ENCODE measurements at places on chromosomes 2 and 18.

DNA sequence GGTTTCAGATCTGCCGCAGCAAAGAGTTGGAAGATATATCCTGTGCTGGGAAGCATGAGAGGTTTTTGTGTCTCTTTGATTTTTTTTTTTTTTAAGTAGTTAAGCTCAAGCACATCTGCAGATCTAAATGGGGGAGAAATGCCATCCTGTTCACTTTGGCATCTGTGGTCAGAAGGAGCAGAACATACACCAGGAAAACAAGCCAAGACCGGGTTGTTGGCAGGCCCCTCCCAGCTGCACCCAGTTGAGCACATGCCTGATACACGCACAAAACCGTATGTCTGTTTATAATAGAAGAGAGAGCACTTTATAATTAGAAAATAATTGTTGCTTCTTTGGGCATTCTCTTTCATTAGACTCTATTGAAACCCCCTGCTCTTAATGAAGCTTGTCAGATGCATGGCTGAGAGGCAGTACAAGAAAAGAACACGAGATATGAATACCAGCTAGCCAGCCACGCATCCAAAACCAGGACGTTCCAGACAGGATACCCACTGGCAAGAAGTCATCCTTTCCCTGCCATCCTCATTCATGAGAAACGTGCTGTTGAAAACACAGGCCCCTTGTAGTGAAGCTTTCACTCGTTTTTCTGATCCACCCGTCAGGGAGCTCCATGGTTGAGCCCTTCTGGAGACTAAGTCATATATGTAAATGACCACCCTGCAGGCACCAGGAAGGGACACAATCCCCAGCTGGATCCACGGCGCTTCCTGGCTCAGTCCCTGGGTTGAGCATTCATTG, 152.2 kb downstream of the ALPK2 start:
- no peak for DNase-seq

GRCh38 chr18:55326134-55326533, 261.9 kb downstream of the TCF4 start:
- DNase-seq = no peak

DNA sequence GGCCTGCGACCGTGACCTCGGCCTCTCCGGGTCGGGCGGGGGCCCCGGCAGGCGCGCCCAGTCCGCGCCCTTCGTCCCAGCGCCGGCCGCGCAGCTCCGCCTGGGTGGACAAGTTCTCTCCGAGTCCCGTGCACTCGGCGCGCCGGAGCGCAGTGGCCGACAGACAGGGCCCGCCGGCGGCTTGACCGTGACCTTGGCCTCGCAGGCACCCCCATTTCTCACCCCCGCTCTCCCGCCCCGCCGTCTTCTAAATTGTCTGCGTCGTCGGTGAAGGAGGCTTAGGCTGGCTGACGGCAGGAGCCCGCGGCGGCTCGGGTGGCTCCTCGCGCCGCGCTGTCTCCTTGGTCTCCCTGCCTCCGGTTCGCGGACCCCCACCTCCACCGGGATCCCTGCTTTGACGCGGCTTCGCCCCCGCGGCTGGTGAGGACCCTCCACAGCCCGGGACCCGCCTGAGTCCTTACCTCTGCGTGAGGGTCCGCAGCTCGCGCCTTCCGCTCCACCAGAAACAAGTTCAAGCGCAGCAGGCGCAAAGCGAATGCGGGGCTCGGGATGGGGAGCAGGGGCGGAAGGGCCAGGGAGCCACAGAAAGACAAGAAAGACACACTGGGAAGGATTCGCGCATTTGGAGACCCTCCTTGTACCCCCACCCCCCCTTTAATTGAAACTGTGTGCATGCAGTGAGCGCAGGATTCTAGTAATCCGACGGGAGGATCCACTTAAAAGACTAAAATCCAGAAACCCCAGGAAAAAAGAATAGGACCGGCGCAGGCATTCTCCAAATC, 4.0 kb downstream of the PTGR3 start:
- DNase-seq = no peak

DNA sequence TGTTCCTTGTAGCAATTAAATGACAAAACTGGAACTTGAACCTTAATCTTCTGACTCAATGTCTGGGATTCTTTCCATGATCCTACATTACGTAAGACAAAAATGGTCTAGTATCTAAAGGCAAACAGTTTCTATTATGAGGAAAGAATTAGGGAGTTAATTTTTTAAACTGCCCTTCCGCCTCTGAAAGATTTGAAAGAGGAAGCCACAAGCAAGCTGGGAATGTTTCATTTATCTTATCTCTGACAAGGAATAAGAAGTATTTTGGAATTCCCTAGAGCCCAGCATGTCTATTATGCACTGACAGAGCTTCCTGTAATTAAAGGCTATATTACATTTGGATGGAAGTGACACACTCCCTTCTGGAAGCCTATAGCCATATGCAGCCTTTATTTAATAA, 558.8 kb upstream of the CDH2 start:
- no peak for DNase-seq

DNA sequence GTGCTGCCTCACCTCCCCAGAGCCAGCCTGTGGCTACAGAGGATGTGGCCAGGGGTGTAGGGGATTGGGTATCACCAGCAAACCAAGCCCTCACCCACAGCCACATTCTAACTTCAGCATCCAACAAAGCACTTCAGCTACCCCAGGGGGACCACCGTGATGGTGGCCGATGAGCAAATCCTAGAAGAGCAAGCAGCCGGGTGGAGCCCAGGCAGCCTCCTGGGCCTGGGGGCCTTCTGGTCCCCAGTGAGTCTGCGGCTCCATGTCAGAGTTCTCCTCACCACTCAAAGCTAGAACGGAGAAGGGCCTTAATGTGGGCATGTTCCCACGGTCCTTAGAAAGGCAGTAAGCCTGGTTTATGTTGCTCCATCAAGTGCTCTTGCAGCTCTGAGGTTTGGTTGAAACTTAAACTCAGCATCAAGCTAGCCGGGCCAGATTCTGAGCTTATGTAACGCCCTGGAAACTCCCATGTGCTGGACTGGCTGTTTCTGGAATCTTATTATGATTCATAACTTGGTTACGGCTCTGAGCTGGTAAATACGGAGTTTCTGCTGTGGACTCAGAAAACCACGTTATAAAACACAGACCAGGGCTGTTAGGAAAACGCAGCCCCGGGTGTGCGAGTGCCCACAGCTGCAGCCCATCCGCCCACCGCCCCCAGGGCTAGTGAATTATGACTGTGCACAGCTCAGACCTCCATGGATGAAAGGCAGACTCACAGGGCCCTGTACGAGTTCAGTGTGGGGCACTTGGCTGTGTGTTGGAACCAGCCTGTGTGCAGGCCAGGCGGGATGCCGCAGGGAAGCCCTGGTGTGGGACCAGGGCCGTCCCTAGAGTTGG, 99.8 kb downstream of the SEPTIN10 start:
- DNase-seq = no peak

Measured in NCI-H1417 (cell line).